MM.1S (cell line): ENCODE measurements at places on chromosomes 2 and 18.
A peak's percentile ranks its signal among the peaks of the same experiment; 100 is the strongest.

DNA sequence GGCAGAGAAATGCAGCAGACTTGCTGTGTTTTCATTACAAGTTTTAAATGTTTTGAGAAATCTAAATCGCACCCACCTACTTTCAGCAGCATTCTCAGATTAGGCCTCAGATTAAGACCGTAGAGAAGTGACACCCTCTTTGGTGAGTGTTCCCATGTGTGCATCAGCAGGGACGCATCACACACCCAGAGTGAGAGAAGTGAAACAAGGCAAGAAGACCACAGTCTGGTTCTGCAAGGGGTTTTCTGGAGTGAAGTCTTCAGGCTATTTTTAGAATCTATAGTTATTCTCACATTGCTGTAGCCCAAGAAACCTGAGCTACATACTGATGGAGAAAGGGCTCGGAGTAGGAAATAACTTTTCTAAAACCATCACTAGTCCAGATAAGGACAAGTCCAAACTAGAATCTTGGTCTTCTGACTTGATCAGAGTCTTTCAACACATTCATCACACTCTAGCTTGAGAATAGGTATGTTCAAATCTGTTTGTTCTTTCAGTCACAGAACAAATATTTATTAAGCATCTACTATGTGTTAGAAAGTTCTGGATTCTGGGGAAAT, 1216.6 kb upstream of the PIK3C3 start:
- peak; percentile 90 for DNase-seq

DNA sequence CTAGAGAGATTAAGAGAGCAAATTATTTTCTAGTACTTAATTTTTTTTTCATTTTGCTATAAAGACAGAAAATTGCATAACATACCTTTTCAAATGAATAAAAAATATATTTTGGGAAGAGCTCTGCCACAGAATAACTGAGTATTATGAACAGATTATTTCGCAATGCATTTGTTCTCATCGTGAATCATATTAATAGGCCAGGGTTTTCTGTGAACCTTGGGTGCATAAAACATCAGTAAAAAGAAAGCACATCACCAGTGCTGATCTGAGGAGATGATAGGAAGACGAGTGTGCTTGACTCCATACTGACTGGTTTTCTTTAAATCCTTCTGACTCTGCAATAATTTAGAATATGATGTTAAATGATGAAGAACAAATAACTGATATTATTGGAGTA, 409.1 kb downstream of the CPS1 start:
- DNase-seq: no peak

- DNase-seq: no peak
Measured at GRCh38 chr2:26195040-26195984, 22.4 kb downstream of the GAREM2 start.

DNA sequence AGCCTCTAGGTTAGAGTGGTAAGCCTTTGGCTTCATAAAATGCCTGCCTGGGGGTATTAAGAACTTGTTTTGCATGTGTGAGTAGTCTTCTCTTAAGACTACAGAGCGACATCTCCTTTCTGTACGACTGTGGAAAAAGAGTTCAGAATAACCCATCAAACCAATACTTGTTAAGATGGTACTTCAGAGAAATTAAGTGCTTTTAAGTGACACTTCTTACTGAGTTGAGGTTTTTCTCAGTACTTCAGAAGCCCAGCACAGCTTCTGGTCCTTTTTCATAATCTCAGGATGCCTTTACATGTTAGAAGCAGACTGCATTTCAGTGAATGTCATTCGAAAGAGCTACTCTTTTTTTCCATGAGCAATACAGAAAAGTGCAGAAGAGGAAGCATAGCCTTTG, 10.8 kb downstream of the XRCC5 start:
- no peak for DNase-seq

GRCh38 chr18:73279498-73279897, 411.7 kb upstream of the NETO1 start:
- no peak for DNase-seq

DNA sequence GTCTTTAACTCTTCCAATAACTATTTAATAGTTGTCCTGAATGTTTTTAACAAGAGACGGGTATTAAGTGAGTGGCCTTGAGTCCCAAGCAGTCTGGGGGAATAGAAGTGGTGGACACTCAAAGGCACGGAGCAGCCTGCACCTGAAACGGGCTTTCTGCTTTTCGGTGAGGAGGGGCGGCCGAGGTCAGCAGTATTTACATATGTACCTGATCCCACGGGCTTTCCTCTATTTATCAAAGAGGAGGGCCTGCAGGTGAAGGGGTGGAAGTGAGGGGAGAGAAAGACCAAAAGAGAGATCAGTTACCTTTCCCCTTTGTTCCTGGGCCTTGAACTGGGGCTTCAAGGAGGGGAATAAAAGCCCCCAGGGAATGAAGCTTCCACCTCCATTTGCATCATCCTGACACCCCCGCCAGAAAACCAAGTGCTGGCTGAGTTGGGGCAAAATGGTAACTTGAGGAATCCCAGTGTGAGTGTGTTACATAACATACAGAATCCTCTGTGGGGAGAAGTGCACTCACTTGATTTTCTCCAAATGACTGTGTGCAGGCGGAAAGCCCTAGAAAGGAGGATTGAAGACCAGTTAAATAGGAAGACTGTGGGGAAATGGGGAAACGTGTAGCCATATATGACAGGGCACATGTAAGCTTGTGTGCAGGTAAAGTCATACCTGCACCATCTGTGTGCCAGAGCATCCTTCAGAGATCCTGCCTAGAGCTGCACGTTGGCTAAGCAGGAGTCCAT, 12.4 kb downstream of the POU3F3 start:
- DNase-seq: no peak

- DNase-seq: peak; percentile 31
Measured at GRCh38 chr2:161238560-161239325, 69.5 kb upstream of the PSMD14 start.

DNA sequence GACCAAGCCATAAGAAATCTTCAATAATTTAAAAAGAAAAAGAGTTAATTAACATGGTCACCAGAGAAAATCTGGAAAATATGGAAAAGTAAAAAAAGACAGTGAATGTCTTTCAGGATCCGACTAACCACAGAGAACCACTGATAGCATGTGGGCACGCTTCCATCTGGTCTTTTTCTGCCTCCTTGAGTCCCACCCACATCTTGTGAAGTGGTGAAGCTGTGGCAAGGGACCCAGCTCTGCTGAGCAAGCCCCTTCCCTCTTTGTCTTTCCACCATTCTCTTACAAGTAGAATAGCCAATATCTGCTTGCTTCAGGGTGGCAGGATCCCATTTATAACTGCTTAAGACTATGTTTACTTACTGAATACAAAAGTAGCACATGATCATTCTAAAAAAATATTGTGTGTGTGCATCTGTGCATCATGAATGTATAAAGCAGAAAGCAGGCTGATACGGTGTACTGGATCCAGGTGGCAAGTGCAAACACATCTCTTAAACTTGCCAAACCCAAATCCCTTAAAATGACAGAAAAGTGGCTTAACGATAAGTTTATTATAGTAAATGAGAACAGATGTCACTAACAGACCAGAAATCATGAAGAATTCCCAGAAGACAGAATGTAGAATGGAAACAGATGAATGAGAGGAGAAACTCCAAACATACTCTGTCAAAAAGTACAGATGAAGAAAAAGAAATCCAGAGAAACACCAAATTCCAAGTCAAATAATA, 52.3 kb downstream of the FOXI3 start:
- no peak for DNase-seq

DNA sequence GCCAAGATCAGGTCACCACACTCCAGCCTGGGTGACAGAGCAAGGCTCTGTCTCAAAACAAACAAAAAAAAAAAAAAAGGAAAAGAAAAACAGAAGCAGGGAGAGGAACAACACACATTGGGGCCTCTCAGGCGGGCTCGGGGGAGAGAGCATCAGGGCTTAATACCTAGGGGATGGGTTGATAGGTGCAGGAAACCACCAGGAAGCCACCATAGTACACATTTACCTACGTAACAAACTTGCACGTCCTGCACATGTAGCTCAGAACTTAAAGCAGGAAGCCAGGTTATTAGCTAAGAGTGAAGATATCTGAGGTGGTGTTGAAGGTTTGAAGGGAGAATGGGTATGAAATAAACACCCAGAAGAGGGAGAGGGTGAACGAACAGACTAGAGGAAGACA, 81.0 kb upstream of the PMAIP1 start:
- no peak for DNase-seq

DNA sequence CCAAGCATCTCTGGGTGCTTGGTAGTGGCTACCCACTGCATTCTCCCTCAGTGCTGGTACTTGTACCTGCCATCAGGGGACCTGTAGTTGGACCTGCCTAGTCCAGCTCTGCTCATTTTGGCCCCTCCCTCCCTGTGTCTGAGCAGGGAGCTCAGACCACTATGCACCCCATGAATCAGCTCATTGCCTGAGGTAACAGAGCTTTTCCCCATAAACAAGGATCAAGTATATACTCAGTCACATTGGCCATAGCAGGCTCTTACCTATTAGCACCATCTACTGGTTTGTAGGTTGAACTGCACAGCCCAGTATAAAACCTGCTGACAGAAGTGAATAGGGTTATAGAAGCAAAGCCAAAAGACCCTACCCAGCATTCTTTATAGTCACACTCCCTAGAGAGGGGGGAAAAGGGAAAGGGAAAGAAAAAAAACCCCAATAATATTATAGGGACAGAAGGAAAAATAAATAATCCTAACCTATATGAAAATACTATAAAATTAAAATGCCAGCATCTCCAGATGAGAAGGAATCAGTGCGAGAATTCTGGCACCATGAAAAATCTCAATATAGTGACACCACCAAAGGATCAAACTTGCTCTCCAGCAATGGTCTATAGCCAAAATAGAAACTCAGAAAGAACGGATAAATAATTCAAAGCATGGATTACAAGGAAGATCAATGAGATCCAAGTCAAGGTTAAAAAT, 6.9 kb upstream of the FLACC1 start:
- DNase-seq: peak; percentile 72

GRCh38 chr2:39696101-39696553, 30.4 kb downstream of the TMEM178A start:
- no peak for DNase-seq

DNA sequence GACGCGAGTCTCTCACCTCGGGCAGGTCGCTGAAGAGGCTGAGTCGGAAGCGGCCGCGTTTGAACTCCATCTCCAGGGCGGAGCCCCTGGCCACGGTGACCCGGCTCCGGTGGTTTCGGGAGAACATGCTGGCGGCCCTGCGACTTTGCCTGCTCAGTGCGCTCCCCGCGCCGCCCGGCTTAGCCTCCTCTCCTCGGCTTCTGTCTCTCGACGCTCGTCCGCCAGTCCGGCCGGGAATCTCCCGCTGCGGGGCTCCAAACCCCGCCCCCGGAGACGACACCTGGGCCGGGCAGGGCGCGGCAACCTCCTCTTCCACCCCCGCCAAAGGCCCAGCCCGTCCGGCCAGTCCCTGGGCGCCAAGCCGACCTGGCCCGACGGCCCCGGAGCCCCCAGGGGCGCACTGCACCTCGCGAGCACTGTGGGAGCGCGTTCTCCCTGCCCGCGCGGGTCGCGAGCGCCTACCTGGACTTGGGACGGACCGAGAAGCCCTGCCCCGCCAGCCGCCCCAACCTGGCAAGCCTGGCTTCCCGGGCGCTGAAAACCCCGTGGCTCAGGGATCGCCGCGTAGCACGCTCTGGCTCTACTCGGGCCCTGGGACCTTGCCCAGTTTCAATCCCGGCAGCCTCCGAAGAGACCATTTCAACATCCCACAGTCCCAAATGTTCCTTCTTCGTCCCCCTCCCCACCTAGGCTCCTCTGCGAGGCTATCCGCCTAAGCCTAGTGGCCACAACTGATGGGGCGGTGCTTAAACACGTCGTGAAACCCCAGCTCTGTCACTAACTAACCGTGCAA, at the start of gene RTKN:
Gene RTKN, minus strand, starts transcription at position 248 of the 793 bp plus-strand sequence. Its CDS starts 121 bp downstream, at position 127.
- peak; percentile 37 for DNase-seq

GRCh38 chr18:23163786-23164533, 28.7 kb downstream of the CABLES1 start:
- DNase-seq: no peak

- DNase-seq: no peak
Measured at GRCh38 chr2:10224734-10225133, 78.0 kb upstream of the HPCAL1 start.

DNA sequence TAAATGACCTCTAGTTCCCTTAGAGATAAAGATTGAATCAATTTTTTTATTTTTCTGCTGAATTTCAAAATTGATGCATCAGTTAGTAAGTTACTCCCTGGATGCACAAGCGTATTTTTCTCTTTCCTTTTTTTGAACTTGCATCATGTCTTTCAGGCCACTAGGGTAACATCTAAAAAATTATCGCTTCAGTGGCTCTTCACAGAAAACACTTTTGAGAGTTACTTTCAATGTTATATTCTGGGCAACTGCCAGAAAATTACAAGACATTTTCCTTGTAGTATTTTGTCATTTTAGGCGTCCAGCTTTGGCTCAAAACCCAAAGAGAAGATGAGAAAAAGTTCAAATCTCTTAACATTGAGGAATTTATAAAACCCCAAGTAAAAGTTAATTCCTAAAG, 59.8 kb downstream of the DSEL start:
- no peak for DNase-seq

DNA sequence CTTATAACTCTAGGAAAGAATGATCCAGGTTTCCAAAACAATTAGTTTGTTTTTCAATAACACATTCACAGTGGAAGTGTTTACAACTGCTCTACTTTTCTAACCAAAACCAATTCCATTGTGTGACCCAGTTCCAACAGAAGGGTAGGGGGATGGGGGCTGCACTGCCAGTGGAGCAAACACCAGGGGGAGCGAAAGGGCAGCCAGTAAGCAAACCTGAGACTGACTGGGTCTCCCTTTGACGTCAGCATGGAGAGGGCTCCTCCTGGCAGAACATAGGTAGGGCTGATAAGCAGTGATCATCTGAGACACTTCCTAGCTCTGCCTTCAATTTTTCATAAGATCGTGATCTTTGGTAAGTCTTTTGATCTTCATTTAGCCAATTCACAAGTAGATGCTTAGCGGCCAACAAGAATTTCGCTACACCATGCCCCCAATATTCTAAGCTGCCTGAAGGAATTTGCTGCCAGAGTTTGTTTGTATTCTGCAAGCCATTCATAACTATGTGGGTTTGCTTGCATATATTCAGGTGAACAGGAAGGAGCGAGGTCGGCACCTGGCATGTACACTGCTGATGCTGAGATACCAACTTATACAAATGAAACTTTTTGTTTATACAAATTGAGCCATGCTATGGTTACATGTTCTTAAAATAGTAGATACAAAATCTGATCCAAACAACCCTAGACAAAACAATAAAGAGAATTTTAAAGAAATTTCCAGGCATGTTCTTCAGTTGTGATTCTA, 45.9 kb downstream of the ST6GAL2 start:
- DNase-seq: peak; percentile 87

DNA sequence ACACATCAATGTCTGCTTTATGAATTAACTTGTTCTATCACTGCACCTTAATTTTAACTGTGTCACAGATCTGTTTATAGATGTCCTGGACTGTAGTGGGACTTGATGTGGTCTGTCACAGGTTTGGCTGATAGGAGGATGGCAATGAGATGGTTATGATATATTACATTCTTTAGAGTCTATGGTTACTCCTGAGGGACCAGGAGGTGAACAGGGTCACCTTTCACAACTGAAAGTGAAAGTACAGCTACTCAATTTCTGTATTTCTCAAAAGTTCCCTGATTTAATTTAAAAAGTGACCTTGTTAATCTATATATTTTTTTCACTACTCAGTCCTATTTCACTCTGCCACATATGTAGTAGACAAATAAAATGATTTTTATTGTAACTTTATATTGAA, 1284.1 kb upstream of the GYPC start:
- DNase-seq: peak; percentile 14
